ENCODE measurements at places on chromosomes 2 and 18. TPM values are rescaled to one million over a fixed set of nuclear protein-coding genes. Genes with fewer than 3 reads are reported as not detected.

- no peak for DNase-seq
Observed at GRCh38 chr2:1104364-1104763, 153.7 kb downstream of the SNTG2 start.

- DNase-seq: no peak
Observed at GRCh38 chr2:239831001-239831731, 194.0 kb downstream of the NDUFA10 start.

DNA sequence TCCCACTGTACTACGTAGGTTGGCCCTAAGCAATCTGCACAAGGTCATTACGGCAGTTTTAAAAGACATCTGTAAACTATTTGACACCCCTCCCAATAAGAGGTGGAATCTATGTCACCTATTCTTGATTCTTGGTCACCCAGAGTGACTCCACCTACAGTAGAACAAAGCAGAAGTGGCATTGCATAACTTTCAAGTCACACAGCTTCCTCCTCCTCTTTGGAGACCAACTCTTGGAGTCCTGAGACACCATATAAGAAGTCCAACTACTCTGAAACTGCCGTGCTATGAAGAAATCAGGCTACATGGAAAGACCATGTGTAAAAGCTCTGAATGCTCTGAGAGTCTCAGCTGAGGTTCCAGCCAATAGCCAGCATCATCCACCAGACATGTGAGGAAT lies 253.5 kb upstream of the CDH20 start:
- DNase-seq: no peak

DNA sequence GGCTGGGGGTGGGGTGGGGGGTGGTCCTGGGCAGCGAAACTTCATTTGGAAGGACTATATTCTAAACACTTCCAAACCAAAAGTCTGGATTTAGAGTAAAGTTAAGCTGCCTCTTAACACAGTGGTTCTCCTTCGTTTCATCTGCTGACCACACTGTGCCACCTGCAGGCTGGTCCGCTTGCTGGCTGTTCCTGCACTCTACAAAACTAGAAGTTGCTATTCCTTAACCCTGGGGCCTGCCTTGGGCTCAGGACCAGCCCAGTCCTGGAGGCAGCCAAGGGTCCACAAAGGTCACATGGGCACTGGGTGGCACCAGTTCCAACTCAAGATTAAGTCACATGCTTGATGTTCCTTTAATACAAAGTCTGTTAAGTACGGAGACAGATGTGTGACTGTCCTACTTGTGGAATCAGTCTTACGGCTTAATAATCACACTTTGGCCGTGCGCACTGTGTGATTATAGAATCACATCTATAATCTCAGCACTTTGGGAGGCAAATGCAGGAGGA lies 195.4 kb downstream of the FAM210A start:
- DNase-seq: peak; percentile 39

GRCh38 chr2:16899958-16900357 lies 234.3 kb upstream of the CYRIA start:
- DNase-seq: no peak

- no peak for DNase-seq
Observed at GRCh38 chr2:219081701-219082331, 21.1 kb upstream of the IHH start.

GRCh38 chr2:197369228-197369932 lies 58.8 kb upstream of the ANKRD44 start:
- peak; percentile 11 for DNase-seq

GRCh38 chr18:32672398-32672797 lies 100.4 kb downstream of the KLHL14 start:
- DNase-seq: no peak

- no peak for DNase-seq
Observed at GRCh38 chr2:230634146-230634545, 78.5 kb upstream of the CAB39 start.

GRCh38 chr2:181499231-181499630 lies 42.0 kb downstream of the ITGA4 start:
- DNase-seq: no peak

GRCh38 chr18:8874872-8875271 lies 169.5 kb downstream of the MTCL1 start:
- no peak for DNase-seq

- peak; percentile 37 for DNase-seq
Observed at GRCh38 chr18:49059028-49059834, 108.5 kb upstream of the SMAD7 start.

DNA sequence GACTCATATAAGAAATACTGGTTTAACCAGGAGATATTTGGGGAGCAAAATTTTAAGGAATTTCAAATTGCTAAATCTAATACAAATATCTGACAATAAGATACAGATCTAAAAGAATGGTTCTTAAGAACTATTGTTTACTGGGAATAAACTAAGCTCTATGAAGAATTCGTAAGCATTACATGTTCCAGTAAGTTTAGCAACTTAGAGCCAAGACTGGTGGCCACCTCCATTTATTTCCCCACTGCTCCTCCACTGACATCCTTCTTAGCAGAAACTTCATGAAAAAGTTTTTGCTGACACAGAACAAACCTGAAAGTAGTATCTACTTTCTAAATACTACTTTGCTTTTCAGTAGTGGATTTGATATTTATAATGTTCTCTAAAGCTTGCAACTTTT lies 83.0 kb downstream of the ACSL3 start:
- no peak for DNase-seq

DNA sequence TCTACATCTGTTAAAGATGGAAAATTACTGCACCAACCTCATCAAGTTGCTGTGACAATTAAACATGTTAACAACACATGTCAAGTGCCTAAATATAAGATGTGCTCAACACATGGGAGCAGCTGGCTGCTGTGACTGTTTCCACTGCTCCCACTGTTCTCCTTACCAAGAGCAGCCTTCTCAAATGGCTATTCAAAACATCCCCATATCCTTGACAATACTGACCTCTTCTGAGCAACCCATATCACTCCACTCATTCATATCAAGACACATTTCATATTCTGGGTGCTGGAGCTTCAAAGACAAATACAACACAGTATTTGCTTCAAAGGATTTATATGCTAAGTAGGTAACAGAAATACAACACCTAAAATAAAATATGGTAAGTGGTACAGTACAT lies 60.3 kb downstream of the PIAS2 start:
- no peak for DNase-seq

DNA sequence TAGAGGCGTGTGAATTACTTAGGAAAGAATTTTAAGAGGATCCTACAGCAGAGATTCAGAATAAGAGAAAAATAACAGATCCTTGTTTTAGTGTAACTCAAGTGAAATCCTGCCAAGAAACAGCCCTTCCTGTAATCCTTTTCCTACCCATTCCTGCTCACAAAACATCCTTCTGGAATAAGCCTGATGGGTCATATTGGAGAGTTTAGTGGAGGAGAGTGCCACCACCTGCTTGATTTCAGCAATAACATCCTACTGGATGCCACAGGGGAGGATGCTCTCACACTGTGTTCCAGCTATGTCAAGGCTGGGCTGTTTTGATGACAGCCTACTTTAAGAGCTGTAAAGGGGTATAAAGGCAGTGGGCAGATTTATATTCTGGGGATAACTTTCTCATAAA lies 54.8 kb upstream of the CCDC178 start:
- peak; percentile 36 for DNase-seq

GRCh38 chr2:171160956-171161740 lies 455 bp upstream of the TLK1 start:
- DNase-seq: peak; percentile 79

DNA sequence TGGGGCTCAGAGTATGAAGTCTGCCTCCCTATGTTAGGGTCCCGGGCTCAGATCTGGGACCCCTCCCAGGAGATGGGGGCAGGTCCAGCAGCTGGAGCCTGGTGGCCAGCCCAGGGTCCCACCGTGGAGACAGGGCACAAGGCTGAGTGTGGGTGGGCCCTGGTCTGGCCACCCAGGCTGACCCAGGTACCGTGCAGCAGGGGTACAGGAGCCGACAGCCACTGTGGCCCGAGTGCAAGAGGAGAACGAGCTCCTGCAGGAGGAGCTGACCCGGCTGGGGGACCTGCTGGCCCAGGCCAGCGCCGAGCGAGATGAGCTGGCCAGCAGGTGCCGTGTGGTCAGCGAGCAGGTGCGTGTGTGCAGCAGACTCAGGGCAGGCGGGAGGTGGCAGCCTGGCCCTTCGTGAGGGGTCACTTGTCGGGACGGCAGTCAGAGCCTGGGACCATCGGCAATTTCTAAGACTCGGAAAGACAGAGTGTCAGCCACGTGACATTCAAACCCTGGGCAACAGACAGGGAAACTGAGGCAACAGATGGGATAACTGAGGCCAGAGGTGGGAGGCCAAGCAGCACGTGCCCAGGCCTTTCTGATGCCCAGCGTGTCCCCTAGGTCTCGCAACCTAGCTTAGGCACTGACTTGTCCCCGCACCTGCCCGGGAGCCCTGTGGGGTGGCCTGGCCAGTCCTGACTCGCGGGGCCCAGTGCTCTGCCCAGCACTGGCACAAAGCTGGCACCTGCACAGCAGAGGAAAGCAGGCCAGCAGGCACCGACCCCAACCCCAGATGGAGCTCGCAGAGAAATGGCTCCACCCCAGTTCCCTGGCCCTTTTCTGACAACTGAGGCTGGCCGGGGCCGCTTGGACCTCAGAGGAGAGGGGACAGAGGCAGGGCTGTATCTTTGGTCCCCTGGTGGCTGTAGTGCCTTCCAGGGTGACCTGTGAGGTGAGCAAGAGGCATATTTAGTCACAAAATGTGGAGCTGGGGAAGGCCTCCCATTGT lies 13.9 kb downstream of the CROCC2 start:
- DNase-seq: peak; percentile 4

DNA sequence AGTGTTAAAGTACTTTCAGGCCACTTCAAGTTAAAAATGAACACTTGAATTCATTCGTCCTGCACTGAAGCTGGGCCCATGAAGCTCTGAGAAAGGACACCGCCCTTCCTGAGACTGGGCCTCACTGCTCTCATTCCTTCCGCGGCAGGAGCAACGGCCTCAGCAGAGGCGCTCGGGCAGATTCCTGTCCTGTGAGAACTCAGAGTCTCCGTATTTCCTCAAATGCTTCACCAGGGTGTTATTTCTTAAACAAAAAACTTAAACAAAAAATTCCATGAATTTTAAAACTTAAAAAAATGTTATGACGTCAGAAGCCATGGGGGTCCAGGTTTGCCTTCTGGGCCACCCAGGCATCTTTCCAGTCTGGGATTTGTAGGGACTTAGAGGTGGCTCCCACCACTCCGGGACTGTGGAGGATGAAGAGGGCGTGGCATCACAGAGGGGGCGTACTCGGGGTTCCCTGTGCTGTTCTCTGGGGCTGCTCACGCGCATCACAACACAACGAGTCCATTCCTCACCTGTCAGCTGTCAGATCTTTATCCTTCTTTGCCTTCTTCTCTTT lies 115.9 kb upstream of the ASB18 start:
- DNase-seq: no peak

DNA sequence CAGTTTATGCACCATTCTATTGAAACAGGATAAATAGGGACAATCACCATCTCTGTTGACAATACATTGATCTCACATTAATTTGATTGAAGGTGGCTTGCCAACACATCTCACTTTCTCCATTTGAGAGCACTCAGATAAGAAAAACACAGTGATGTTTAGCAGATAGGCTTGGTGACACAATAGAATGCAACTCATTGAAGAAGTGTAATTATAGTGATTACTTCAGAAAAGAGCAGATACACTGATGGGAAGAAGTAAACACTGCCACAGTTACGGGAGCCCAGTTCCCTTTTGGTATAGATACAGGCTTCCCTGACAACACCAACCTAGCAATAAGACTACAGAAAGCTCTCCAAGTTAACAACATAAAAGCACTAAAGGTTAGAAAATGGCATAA lies 89.1 kb downstream of the FIGN start:
- DNase-seq: no peak

DNA sequence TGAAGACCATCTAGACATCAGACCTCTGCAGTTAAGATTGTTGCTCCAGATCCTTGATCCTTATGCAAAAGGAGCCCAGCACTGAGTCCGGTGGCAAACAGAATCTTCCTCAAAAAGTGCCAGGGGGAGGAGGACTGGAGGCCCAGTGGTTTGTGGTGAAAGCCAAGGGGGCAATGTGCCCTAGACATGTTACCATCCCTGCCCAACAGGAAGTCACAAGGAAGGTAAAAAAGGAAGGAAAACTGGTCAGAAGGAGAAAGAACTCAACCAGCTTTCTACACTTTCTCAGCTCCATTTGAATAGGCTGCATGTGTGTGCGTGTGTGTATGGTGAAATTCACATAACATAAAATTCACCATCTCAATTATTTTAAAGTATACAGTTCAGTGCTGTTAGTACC lies 25.0 kb upstream of the KDM3A start:
- no peak for DNase-seq

GRCh38 chr2:60509066-60509465 lies 44.4 kb downstream of the BCL11A start:
- no peak for DNase-seq

Gene NAT8
- total RNA-seq: not detected

Gene IGFBP5
- total RNA-seq: 2.9 TPM

Gene RNF125
- 0.57 TPM for total RNA-seq

Gene SPP2
- total RNA-seq: not detected

Gene POTEJ
- 0.06 TPM for total RNA-seq

Gene PLEK
- not detected for total RNA-seq

Gene LRATD1
- not detected for total RNA-seq

Gene GKN1
- not detected for total RNA-seq

Gene IL1B
- total RNA-seq: 13.5 TPM

Gene FNDC4
- total RNA-seq: 1.9 TPM
